ENCODE measurements at places on chromosomes 3 and 15.

- DNase-seq, result peak; percentile 64
These were observed at the start of gene SLC12A6 for GRCh38 chr15:34337557-34338306. TSS of gene SLC12A6 (minus strand) at chr15:34337781. CDS start at chr15:34336680, 1,101 bp downstream.

DNA sequence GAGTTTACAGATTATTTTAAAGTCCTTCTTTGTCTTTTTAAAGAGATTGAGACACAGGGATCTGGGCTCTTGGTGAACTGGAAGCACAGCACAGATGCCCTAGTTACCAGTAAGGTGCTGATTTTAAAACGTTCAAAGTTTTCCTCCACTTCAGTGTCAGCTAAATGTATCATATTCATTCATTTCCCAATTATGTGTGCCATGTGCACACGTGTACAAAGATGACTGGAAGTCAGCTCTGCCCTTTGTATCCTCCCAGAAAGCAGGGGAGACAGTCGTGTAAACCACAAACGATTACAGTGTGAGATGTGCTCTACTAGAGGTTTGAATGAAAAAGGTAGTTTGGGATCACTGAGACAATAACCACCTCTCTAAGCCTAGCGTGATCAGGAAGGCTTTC lies 730 bp downstream of the ZKSCAN7 start:
- no peak for DNase-seq

GRCh38 chr3:123080864-123081562 lies 14.2 kb downstream of the PDIA5 start:
- DNase-seq, result no peak

- DNase-seq, result peak; percentile 81
These were observed 225.2 kb upstream of the TPRG1 start for GRCh38 chr3:188946351-188947240.

DNA sequence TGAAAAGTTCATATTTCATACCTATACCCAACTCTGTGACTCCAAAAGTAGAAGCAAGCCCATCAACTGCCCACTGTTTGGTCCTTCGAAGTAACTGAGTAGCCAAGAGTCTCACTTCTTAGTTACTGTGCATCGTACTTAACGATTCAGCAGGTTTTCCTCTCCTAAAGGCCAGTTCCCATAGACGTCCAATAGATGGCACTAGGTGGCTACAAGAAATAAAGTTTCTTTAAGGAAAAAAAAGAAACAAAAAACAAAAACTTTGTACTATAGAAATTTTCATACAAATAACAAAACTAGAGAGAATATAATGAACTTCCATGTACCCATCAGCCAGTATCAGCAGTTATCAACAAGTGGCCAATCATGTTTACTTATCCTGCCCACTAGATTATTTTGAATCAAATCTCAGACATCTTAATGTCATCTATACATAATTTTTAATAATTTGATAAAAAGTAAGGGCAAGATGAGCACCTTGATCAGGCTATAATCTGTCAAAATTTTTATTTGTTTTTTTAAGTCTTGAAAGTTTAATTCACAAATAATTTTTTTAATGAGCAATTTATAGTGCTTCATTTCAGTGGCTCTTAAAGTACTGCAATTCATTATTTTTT lies 63.8 kb upstream of the ACP3 start:
- no peak for DNase-seq

DNA sequence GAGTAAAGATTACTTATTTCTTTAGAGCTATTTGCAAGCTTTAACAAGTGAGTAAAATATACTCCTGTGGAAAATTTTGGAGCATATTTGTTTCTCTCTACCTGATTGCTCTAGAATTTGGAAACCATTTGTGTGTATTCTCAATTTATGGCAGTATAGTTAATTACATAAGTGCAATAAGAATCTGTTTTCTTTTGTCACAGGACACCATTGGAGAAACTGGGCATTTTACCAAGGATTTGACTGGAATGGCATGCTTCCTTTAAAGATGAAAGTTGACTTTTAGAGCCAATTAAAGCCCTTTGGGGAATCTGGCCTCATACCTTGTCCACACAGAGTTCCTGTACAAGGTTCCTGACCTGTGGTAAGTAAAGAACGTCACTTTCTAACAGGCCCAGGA lies 38.4 kb downstream of the PAQR5 start:
- DNase-seq, result no peak

- no peak for DNase-seq
These were observed 12.4 kb downstream of the BMF start for GRCh38 chr15:40096094-40096891.

DNA sequence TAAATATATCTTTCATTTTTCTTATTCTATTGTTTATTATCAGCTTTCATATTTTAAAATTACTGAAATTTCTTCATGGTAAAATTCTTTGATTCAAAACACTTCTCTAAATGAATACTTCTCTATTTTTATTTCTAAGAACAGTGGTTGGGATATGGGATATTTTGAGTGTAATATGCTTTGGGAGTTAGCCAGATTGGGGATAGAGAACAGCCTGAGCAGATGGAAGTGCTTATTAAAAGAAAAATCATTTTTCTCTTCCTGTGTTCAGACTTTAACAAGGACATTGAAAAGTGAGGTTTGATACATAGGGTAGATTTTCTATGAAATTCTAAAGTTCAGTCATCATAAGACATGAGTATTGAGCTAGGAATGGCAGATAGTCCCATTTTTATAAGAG lies 84.8 kb downstream of the COL6A5 start:
- DNase-seq, result no peak

DNA sequence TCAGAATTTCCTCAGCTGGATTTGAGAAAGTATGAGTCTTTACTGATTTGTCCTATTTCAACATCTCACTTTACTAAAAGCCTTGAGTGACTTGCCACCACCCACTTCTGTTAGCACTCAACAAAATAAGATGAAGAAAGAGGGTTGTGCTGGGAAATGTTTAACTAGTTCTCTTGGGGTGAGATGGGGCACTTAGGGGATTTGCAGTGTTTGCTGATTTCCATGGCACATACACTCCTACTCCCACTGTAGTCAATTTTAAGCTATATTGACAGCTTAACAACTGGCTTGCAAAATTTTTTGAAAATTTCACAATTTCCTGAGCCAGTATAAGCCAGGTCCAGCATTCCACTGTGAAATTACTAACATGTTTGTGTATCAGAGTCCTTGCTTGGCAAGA lies 463.1 kb upstream of the ARHGEF26 start:
- DNase-seq, result peak; percentile 8

DNA sequence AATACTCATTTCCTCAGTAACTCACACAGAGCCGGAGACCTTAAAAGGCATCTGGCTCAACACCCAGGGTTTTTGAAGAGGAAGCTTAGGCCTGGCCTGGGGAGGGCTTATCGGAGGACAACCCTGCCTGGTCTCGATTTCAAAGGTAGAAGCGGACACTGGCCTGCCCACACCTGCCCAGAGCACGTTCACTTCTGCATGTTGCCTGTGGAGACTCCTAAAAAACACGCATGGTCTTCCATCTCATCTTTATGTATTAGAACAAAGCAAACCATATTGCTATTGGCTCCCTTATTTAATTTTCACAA lies 55.5 kb upstream of the FURIN start:
- no peak for DNase-seq

DNA sequence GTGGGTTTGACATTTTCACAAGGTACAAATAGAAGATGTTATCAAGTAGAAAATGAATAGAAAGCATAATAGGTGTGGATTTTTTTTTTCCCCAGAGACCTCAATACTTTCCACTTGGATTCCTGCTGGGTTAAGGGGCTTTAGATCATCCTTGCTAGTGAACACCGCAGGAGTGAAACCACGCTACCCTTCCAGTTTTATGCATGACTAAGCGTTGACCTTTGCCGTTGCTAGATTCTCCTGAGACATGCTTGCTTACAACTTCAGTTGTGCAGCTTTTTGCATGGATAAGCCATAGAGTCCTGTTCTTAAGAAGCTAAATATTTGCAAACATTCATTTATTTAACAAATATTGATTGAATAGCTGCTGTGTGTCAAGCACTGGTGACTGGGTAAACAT lies 299.7 kb upstream of the LMCD1 start:
- peak; percentile 42 for DNase-seq

DNA sequence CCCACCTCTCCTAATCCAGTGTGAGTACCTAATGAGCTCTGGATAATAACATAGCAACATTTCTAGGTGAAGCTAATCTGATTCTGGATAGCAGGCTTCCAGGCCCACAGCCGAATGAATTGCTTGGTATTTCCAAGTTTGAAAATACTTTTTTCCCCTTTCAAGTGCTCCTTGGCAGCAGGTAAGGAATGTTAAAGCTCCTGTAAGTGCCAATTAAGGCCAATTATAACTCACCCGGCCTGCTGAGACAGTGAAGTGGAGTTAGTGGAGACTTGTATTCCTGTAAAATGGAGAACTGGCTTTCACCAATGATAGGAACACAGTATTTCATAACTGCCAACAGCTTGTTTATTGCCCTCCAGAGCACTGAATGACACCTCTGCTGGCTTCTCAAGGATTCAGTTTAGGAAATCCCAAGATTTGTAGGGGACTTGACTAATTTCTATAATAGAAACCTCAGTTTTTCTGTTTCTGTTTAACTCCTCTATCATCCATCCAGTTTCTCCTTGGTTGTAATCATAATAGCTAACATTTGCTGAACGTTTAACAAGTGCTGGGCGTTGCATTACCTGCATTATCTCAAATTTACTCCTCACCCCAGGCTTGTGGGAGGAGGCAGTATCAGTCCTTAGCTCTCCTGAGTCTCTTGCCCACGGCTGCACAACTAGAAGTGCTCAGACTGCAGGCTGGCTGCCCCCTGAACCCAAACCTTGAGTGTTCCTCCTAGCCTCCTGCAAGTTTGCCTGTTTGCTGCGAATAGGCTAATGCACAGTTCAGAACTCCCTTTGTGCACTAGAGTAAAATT lies 52.7 kb upstream of the SCAANT1 start:
- DNase-seq, result peak; percentile 93

GRCh38 chr3:154552338-154552737 lies 122.3 kb upstream of the GPR149 start:
- DNase-seq, result no peak

- no peak for DNase-seq
These were observed 36.7 kb upstream of the CP start for GRCh38 chr3:149258298-149258697.

GRCh38 chr3:137669519-137670060 lies 94.5 kb upstream of the SOX14 start:
- no peak for DNase-seq

GRCh38 chr3:114608293-114608692 lies 314.5 kb downstream of the TIGIT start:
- DNase-seq, result peak; percentile 35

DNA sequence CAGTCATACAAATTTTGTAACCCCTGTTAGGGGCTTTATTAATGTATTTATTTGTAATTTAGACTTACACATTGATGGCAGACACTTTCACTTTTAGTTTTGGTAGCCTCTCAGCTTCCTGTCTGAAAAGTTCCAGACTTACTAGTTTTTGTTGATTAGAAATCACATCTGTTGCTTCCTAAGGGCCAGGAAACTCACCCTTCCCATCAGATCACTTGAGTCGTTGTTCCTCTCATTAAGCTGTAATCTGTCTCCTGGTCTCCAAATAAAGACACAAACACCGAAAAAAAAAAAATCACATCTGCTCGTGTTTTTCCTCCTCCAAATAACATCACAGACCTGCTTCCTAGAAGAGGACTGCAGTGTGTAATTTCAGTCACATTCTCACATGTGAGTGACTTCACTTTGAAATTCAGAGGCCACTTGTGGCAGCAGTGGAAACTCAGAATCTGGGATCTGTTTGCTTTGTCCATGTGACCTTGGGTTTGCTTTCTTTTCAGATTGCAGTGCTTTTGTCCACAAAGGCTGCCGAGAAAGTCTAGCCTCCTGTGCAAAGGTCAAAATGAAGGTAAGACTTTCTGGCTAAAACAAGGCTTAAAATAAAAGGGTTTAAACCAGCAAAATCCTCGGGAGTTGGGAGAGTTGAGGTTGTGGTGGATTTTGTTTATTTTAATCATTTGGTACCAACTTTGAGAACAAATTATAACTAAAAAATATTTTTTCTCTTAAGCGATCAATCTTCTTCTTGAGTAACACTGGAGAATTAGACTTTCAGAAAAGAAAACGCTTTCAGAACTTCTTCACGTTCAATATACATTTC lies 87.0 kb downstream of the KLHL25 start:
- DNase-seq, result no peak

GRCh38 chr15:71597126-71597525 lies 213.2 kb upstream of the NR2E3 start:
- no peak for DNase-seq

DNA sequence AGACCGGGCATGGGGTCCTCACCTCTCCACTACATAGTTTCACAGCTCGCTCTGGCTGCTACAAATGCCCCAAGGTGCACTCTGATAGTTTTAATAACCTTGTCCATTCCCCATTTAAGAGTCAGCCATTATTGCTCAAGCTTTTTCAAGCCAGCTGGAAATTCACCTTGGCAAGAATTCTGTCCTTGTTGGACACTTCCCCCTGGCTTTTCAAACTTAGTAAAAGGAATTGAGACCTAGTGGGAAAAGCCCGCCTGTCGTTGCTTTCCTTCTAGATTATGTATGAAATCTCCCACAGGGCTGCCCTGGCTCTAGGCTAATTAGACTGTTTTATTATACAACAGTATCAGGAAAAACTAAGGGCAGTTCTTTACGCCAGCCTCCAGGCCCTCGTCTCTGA lies 293.7 kb upstream of the GADL1 start:
- DNase-seq, result no peak

GRCh38 chr3:175212896-175213295 lies 353.8 kb downstream of the NAALADL2 start:
- peak; percentile 34 for DNase-seq

- no peak for DNase-seq
These were observed 13.7 kb upstream of the COL8A1 start for GRCh38 chr3:99624496-99625236.

DNA sequence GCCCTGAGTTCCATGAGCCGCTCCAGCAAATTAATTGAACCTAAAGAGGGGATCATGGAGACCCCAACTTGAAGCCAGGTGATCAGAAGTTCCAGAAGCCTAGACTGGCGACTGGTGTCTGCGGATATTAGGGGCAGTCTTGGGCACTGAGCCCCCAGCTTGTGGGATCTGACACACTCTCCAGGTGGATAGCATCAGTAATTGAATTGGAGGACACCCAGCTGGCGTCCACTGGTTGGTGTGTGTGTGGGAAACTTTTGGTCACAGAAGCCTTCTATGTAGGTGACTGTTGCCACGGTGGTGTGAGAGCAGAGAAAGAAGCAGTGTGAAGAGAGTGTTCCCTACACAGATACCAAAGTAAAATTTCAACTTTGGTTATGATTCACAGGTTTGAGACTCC lies 106.0 kb upstream of the ADPGK start:
- no peak for DNase-seq

DNA sequence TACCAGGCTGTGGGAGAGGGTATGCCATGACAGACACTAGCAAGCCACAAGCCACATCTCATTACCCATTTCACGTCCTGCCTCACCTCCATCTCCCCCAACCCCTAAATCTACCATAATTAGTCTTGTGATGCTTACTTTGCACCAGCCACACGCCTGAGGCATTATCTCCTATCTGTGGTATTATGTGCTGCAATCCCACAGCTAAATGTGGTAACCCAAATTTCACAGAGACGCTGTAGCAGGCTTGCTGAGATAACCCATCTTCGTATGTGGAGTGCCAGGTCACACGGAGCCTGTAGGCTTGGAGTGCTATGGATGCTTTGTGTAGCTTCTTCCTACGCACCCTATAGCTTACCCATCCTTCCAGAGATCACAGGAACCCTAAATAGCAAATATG lies 256.7 kb upstream of the KCNH8 start:
- no peak for DNase-seq

GRCh38 chr3:39445927-39446326 lies 21.6 kb upstream of the MOBP start:
- no peak for DNase-seq

Measured in retinal pigment epithelial cell (primary cell).